ENCODE measurements at places on chromosomes 11 and 22.

DNA sequence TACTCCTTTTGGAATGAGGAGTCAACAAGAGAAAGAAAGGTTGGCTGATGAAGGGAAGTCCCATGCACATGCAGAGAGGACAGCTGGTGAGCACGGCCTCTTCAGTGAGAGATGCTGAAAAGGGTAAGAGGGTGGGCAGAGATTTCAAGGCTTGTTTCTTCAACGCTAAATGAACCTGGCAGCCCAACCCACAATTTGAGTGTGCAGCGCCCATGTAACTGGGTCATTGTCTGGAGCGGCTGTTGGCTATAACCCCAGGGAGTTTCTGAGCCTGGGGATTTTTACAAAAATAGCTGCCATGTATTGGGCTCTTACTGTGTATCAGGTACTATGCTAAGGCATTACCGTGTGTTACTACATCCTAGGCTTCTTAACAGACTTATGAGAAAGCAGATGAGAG, 594.1 kb downstream of the ETS1 start:
- DNase-seq: no peak

DNA sequence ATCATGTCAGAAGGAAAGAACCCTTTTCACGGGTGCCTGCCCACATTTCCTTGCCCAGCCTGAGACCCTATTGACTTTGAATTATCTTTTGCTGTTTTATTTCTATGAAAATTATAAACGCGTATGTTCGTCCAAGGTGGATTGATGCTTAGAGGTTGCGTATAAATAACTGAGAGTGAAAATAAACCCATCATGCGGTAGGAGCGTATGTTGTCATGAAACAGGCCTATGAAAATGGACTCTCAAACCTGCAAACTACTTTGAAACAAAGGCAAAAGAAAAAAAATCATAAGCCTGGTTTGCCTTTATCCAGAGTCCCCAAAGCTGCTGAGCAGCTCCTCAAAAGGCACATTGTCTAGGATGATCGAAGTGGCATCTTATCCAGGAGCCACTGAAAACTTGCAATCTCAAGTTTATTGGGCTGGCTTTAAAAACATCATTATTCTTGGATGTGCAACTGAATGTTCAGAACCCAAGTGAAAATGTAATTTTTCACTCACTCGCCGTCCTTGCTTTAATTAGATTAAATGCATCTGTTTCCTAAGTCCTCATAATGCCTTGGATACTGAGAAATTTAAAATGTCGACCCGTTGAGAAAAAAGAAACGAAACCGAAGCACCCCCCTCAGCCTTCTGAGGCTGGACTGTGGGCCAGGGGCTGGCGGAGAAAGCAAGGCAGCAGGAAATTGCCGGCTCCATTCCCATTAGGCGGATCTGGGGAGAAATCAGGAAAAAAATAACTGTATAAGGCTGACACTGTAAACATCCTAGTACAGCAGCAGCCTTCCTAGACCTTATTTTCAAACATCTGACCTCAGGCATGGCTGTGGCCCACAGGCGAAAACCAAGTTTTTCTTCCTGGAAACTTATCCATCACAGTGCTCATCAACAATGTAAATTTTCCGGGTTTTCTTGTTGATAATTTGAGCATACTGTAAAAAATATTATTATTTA, 82.9 kb upstream of the PPARA start:
- no peak for DNase-seq

DNA sequence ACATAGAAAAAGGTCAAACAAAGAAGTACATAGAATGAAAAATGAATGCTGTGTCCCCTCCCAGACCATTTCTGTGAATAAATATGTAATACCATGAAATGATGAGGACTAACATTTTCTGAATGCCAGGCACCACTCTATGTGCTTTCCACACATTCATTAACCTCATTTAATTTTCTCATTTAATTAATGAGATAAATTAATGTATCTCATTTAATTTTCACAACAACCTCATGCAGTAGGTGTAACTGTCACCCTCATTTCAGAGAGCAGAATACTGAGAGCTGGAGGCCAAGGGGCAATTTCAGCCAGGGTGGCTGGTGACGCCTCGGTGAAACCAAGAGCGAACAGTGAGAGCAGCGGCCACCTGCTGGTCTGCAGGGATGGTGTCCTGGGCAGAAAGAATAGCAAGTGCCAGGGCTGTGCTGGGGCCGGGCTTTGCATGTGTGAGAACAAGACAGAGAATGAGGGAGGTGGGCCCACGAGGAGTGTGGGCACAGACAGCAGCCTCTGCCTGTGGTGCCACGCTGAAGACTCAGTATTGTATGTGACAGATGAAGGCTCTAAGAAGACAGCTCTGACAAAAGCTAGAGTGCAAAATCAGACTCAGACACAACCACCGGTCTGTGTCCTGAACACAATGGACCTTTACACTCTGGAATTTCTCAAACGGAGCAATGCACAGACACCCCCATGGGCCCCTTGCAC, 1.8 kb upstream of the SERPIND1 start:
- no peak for DNase-seq

GRCh38 chr11:86740628-86741483, 59.5 kb upstream of the PRSS23 start:
- DNase-seq: no peak

DNA sequence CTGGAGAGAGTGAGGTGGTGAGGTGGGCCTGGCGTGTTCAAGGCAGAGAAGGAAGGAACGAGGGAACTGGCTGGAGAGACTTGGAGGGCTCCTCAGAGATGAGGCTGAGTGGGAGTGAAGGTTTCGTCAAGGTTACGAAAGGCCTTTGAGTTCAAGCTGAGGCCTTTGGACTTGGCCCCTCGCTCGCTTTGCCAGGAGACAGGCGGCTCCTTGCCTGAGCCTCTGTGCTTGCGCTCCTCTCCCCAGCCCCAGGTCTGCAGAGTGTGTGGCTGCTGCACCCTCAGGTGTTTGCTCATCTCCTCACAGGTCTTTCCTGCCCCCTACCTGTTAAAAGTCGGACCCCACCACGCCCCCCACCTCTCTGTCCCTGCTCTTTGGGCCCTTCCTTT, 91.6 kb downstream of the ATXN10 start:
- DNase-seq: no peak

DNA sequence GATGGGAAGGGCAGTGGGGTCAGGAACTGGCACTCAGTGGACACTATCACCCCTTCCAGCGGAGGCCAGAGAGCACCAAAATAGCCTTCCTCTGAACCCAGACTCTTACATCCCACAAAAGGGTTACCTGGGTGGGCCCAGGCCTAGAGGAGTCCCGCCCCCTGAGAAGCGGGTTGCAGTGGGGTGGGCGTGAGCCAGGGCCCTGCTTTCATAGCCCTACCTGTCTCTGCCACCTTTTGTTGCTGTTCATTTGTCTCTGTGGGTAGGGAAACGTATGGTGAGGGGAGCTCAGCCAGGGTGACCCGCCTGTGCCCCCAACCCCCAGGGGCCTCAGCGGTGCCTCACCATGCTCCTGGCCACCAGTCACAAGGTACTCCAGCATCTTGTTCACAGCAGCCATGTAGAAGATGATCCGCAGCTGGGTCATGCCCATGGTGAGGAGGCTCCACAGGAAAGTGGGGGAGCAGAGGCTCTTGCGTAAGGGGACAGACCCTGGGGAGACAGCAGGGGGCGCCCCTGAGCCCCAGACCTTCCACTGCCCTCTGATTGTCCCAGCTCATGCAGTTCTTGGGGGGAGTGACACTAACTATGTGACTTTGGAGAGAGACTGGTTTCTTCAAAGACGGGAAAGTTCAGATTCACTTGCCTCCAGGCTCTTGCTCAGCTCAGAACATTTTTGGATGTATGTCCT, 24.0 kb downstream of the SLC43A1 start:
- peak; percentile 44 for DNase-seq

DNA sequence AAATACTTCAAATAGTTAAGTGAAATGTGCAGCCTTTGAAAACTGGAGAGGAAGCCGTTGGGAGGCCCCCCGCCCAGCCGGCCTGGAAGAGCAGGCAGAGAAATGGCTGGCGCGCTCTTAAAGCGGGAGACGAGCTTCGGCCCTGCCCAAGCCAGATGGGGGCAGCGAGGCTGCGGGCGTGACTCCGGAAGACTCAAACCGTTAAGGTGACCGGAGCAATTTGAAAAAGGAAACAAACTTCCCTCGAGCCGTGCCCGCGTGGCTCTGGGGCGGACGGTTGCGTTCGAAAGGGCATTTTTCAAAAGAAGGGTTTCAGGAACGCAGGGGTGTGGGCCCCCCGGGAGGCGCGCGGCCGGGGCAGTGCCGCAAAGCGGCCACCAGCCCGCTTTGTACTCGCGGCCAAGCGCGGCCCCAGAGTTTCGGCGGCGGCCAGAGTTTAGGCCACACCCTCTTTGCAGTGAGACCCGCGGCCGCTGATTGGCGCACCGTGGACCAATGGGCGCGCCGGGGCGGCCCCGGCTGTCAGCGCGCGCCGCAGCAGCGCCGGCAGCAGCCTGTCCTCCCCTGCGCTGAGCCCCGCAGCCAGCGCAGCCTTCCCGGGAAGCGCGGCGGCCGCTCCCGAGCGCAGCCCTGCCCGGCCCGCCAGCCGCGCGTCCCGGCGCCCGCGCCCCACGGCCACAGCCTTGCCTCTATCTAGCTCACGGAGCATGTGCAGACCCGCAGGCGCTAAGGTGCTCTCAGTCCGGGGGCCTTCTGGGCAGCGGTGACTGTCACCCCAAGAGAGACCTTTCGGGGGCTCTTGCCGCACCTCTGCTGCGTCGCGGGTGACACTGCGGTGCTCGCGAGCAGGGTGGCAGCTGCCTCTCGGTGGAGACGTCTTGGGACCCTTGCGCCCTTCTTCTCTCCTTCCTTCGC, at the start of gene NAV2:
Gene NAV2, plus strand, starts transcription at position 557 of the 915 bp plus-strand sequence. CDS start 859 bp downstream, outside the sequence.
- DNase-seq: peak; percentile 58

- no peak for DNase-seq
These were observed 84.4 kb downstream of the CD44 start for GRCh38 chr11:35223371-35223796.

DNA sequence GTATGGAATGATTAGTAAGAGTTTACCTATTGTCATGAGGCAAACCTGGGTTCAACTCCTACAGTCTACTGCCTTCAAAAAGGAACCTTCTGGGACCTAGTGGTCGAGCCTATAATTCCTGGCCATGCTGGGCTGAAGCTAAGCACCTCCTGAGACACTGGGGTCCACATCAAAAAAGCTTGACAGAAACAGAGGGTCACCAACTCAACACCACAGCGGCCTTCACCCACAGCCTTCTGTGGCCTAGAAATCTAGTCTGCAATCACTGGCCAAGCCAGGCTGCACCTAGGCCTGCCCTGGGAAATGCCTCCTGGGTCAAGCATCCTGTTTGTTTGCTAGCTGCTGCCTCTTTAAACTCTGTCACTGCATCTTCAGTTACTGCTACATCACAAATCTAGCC, 153.9 kb upstream of the C11orf58 start:
- no peak for DNase-seq

DNA sequence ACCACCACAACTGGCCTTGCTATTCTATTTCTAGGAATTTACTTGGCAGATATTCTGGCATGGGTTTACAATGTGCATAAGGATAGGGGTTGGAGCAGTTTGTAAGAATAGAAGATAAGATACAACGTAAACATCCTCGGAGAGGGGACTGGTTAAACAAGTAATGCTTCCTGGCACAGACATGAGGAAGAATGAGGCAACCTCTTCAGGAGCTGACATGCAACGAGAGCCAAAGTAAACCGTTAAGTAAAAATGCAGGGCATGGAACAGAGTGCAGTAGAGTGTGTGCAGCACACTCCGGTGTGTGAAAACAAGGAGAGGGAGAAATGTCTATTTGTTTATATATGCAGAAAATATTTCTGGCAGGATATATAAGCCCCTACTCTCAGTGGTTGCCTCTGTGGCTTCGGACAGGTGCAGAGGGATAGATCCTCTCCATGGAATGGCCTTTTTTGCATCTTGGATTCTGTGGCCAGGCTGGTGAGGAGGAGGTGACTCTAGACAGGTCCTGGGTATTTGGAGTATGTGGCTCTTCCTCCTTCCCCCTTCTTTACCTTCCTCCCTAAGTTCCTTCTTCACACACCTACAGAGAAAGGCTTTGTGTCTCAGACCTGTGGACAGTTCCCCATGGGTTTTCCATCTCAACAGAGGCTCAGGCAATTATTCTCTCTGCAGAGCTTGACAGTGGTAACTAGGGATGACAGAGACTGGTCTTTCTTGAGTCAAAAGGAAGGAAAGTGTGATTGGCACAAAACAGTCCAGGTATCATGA, 2.5 kb downstream of the RAB36 start:
- DNase-seq: no peak

GRCh38 chr11:17012179-17012578, 2.0 kb downstream of the PLEKHA7 start:
- no peak for DNase-seq

GRCh38 chr22:26484360-26484706, 656 bp downstream of the SRRD start:
- no peak for DNase-seq

DNA sequence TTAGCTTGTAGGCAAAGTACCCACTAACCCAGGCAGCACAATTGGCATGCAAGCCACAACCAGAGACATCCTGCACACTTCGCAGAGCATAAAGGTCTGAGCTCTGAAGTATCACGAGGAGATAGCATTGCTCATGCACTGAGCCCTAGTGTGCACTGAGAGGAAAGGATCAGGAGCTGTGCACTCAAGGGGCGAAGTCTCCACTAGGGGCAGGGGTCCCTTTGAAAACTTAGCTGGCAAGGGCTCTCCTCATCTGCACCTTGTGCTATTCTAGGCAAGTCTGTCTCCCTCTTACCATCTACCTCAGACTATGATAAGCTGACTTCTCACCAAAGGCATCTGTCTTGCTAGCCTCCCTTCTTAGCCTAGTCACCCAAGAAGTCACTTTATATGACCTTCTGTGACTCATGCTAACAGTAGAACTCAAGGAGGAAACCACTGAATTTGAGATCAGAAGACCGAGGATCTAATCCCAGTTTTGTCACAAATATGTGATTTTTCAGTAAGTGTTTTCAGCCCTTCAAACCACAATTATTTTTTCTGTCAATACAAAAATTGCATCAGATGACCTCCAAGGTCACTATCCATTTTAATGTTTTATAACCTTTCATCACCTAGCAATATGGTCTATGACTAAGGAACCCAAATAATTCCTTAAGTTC, 1078.0 kb downstream of the NTM start:
- no peak for DNase-seq

DNA sequence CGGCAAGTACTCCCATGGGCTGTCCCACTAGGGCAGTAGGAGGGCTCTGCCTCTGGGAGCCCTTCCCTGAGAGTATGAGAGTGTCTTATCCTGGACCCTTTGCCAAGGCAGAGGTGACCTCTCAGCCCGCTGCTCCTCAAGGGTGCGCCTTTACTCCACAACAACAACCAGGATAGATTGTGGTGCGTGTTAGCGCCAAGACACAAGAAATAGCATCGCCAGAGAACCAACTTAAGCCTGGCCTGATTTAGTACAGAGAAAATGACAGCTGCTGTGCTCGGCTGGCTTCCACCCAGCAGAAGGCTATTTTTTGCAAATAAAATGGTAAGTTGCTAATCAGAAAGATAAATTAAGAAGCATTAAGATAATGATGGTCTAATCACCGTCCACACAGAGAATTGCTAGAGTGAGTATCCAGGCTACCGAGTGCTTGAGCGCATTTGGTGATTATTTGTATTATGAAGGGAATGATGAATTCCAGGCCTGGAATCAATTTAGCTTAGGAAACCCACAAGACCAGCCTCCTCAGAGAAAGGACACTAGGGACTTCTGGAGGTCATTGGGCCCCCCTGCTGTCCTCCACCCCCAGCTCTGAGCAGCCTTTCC, 119.8 kb downstream of the PKNOX2 start:
- no peak for DNase-seq

All from activated T-cell treated with anti-CD3 and anti-CD28 coated beads, Interleukin-2, amount 50 U/mL, for 4 hours (primary cell).